ENCODE measurements at places on chromosomes 11 and 22.

DNA sequence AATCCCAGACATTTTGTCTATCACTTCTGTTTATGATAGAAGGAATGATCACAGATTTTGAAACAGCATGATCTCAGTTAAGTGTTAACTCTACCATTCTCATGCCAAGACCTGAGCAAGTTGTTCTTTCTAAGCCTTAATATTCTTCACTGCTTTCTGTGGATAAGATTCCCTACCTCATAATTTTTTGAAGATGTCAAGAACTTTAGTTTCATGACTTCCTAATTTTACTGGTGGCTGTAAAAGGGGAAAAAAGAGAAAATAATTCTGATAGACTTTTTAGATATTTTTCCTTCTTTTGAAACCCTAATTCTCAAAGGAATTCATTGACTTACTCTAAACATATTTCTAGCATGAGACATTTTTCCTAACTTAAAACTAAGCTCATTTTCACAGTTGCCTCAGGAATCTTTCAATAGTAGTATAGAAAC is 520.0 kb upstream of the LUZP2 start:
- no peak for DNase-seq

- no peak for DNase-seq
Observed at GRCh38 chr22:47533961-47534803, 771.7 kb downstream of the TBC1D22A start.

GRCh38 chr11:115769891-115770290 is 265.7 kb upstream of the CADM1 start:
- DNase-seq, result no peak

GRCh38 chr22:44286646-44287045 is 26.1 kb downstream of the SHISAL1 start:
- DNase-seq, result no peak

GRCh38 chr22:44408829-44409192 is 89.2 kb downstream of the RTL6 start:
- DNase-seq, result no peak

- DNase-seq, result no peak
Observed at GRCh38 chr11:3879216-3879966, 23.9 kb downstream of the STIM1 start.

Measured in GF-D8 (cell line).